ENCODE measurements at places on chromosomes 2 and 18.
A peak's percentile ranks its signal among the peaks of the same experiment; 100 is the strongest.

- no peak for DNase-seq
Measured at GRCh38 chr2:74756356-74756890, 77.5 kb upstream of the HK2 start.

- DNase-seq = no peak
Measured at GRCh38 chr2:42137125-42137841, 31.9 kb upstream of the EML4 start.

GRCh38 chr2:20205069-20205468 is 19.9 kb downstream of the SDC1 start:
- no peak for DNase-seq

DNA sequence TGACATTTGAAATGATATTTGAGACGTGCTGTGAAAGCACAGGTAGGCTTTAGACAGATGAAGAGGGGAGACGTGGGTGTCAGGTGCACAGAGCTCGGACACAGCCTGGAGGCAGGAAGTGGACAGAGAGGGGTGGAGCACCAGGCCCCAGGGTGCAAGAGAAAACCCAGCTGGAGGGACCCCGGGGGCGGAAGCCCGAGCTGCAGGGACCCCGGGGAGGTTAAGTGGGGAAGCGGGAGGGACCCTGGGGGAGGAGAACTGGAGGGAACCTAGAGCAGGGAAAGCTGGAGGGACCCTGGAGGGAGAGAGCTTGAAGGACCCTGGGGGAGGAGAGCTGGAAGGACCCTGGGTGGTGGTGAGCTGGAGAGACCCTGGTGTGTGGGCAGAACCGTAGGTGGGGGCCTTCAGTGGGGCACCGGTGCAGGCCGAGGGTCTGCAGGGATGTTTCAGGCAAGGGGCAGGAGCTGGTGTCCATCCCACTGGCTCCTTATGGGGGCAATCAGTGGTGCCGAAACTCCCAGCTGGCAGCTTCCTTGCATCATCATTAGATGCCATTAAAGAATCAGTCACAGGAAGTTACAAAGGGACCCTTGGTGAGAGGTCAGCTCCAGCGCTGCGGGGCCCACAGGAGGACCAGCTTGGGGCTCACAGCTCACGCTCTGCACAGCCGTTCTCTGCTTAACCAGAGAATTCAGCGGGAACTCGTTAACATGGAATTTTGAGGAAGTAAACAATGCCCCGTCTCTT is 246.6 kb downstream of the EIPR1 start:
- DNase-seq = no peak

GRCh38 chr2:85823951-85824350 is 64.8 kb downstream of the ST3GAL5 start:
- no peak for DNase-seq

DNA sequence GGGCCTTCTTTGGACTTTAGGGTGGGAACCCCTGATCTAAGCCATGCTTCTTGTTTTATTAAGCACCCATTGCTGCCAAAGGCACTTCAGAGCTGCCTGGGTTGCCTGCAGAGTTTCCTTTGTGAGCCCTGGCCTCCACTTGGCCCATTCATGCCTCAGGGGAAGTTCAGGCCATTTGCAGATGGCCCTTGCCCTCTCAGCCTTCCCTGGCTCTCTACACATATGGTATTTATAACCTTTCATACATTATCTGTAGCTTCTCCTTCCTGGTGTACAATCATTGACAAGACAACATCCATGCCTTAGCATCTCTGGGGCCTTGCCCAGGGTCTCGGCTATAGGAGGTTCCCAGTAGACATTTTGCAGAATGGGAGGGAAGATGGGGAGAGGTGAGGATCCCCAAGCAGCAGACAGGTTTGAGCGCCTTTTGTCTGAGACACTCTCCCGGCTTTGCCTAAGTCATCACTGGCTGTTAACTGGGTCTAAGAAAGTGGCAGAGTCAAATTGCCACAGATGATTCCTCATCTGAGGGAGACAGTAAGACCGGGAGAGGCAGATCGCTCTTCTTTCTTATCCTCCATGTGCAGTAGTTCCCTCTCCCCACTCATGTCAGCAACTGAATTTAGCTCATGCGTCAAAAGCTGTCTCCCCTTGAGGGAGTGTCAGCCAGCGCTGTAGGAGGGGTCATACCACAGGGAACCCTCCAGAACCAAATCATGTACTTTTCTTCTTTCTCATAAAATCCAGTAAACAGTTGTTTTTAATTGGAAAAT is 2.7 kb downstream of the EHD3 start:
- no peak for DNase-seq

GRCh38 chr2:26399771-26400376 is 1.8 kb upstream of the DRC1 start:
- DNase-seq = no peak

DNA sequence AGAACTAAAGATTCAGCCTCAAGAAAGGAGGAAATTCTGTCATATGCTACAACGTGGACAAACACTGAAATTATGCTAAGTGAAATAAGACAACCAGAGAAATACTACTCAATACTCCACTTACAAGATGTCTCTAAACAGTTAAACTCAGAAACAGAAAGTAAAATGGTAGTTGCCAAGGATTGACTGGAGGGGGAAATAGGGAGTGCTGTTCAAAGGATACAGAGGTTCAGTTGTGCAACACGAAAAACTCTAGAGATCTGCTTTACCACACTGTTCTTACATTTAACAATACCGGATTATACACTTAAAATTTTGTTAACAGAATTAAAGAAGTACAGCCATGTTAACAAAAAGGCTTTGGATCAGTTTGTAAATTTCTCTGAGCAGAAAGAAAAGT is 39.8 kb upstream of the C2orf15 start:
- peak; percentile 7 for DNase-seq

- no peak for DNase-seq
Measured at GRCh38 chr18:67408240-67408639, 108.3 kb downstream of the DSEL start.

DNA sequence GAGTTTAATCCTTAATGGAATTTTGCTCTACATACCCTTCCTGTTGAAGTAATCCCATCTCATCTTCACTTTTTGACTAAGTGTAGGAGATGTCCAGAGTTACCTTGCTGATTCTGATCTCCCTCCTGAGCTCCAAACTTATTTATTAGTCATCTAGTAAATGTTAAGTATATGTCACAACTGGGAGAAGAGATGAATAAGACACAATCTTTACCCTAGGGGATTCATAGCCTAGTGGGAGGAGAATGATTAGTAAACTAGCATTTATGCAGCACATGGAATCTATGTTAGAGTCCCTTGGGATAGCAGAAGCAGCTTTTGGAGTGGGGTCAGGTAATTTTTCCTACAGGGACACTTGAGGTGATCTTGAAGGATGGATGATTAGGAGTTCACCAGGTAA is 20.7 kb downstream of the ACVR2A start:
- DNase-seq = no peak

DNA sequence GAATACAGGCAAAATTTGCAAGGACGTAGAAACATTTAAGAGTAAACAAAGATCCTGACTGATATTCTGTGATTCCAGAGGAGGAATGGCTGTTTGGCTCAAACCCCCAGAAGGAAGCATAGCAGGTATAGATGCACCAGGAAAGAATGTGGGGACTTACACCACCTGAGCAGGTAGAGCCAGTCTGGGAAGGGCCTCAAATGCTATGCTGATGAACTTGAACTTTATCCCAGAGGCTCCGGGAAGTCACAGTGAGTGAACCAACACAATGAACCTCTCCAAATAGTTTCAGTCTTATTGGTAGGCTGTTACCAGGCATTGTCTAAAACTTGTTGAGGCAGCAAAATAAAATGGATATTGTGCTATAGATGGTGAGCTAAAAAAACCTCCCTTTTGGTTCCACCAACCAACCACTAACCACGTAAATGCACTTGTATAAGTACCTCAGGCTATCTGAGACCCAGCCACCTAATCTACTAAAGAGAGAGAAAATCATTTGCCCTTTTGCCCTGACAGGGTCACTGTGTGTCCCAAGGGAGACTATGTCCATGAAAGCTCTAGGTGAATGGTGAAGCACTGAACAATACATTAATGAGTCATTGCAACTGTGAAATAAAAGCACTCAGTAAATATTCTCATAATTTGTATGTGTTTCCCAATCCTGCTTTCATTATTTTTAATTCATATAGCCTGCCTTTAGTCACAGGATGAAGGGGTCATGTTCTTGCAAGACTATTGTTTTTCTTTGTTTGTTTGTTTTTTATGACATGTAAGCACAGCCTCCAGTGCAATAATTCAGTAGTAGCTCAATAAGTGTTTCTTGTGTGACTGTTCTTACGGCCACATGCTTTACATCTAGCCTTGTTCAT is 911.6 kb downstream of the EPHA4 start:
- DNase-seq = no peak

- DNase-seq = no peak
Measured at GRCh38 chr2:85986121-85986520, 97.3 kb upstream of the ST3GAL5 start.

DNA sequence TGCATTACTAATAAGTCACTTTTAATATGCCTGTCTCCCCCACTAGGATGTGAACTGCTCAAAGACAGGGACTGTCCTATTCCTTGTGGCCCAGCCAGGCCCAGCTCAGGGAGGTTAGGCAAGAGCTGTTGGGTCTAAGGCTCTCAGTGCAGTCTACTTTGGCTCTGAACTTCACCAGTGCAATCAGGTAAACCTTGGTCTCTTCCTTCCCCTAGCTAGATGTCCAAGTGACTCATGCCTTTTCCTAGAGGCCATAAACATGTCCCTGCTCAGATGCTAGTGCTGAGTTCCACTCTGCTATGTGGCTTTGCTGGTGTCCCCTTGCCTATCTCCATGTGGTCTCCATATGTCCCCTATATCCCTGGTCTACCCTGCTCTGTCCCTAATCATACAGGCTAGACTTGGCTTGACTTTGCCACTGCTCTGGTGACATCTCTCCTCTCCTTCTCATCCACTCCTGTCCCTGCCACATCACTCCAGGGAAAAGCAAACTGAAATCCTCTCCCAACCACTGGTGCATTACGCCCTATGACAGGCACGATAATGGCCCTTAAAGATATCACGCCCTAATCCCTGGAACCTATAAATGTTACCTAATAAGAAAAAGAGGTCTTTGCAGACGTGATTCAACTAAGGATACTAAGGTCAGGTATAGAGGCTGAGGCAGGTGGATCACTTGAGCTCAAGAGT is 45.7 kb upstream of the PPP1CB start:
- no peak for DNase-seq

DNA sequence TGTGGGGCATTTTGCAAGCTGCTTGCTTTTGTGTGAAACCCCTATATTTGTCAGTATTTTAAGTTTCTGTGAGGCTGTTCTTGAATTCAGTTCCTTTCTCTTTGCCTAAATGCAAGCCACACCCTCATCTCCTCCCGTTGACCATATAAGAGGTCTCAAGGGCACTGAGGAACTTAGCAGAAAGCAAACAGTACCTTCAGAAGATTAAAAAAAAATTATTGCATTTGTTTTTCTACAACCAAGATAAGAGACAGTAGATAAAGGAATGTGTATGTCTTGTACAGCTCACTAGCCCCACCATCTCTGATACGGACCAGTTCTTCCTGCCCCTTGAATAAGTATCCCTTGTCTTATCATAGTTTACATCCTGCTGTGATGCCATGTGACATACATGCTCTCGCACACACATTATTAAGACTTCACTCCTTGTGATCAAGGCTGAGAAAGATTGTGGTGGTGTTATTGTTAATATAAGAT is 64.2 kb downstream of the NPAS2 start:
- no peak for DNase-seq

GRCh38 chr2:9388199-9388681 is 35.1 kb downstream of the ITGB1BP1 start:
- DNase-seq = no peak

GRCh38 chr2:134760385-134760784 is 41.6 kb upstream of the TMEM163 start:
- DNase-seq = no peak

- DNase-seq = no peak
Measured at GRCh38 chr2:183215917-183216316, 91.7 kb downstream of the NUP35 start.

GRCh38 chr2:235127931-235128330 is 176.1 kb downstream of the SH3BP4 start:
- DNase-seq = no peak

GRCh38 chr2:47620770-47621437 is 162.0 kb upstream of the MSH6 start:
- DNase-seq = no peak

DNA sequence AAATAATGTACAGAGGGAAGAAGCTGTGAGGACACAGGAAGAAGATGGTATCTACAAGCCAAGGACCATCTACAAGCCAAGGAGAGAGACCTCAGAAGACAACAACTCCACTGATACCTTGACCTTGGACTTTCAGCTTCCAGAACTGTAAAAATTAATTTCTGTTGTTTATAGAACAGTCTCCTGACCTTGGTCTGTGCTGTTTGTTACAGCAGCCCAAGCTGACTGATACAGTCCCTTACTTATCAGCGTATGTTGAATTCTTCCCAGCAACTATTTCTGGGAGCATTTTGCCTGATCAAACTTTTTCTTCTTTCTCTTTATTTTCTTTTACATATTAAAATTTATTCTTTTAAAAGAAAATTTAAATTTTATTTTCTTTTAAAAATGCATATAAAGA is 47.8 kb upstream of the IGFBP2 start:
- DNase-seq = no peak

- no peak for DNase-seq
Measured at GRCh38 chr18:56570978-56571377, 67.4 kb downstream of the TXNL1 start.

DNA sequence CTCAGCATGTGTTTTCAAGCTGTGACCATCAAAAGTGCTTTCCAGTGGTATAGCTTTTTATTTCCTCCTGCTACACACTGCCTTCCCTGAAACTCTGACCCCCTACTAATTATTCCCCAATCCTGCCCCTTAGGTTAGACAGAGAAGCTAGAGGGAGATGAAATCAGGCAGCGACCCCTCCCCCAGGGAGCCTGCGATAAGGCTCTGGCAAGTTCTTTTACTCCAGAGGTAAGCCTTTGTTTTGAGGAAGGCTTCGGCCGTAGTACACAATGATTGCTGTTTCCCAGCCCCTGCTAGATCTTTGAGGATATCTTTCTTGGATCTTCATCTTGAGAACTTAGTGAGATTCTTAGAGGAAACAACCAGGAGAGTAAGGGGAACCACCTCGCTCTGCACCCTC is 33.5 kb upstream of the NOL4 start:
- DNase-seq = no peak

- DNase-seq = no peak
Measured at GRCh38 chr2:224894356-224894755, 147.9 kb downstream of the DOCK10 start.
